ENCODE measurements at places on chromosomes 1 and 21.

- DNase-seq = no peak
Measured at GRCh38 chr1:21089299-21089698, 87.4 kb downstream of the EIF4G3 start.

GRCh38 chr1:211973541-211973940, 61.8 kb downstream of the INTS7 start:
- no peak for DNase-seq

DNA sequence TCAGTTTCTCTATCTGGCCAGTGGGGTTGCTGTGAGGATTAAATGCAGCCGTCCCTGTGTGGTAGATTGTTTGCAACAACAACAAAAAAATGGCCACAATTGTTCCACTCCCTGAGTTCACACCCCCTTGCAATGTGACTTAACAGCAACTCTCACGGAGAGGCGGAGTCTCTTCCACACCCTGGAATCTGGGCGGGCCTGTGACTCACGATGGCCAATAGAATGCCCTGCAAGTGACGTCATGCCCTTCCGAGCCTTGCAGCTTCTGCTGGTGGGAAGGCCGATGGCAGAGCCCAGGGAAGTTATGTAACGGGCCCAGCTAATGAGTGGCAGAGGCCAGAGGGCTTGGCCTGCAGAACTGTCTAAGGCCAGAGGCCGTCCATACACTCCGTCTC, 87.9 kb downstream of the RIPK4 start:
- DNase-seq = peak; percentile 97

DNA sequence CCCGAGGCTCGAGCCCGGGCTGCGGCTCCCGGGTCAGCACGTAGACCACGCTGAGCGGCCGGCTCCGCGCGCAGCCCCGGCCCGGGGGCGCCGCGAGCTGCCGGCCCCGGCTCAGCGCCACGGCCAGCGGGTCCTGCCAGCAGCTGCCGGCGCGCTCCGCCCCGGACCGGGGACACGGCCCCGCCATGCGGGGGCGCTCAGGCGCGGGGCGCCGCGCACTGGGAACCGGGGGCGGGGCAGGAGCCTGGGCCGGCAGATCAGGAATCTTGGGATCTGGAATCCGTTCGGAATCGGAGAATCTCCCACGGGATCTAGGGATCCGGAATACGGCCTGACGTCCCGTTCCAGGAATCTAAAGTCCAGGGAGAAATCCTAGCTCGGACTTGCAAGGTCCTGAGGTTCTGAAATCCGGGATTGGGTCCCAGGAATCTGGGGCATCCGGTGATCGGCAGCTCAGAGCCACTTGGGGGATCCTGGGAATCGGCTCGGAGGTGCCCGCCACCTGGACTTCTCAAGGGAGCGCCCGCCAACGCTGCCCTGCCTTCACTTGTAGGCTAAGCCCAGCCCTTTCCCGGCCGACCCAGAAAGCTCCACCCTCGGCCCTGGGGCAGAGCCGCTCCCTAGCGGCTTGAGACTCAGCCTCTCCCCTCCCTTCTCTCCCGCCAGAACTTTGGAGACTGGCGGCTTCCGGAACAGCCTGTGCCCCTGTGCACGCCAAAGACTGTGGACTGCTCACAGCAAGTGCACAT, at the start of gene MAP3K6:
MAP3K6 (minus strand) TSS at position 551 of the 749 bp plus-strand sequence; CDS start at position 187, 364 bp downstream.
- peak; percentile 73 for DNase-seq

DNA sequence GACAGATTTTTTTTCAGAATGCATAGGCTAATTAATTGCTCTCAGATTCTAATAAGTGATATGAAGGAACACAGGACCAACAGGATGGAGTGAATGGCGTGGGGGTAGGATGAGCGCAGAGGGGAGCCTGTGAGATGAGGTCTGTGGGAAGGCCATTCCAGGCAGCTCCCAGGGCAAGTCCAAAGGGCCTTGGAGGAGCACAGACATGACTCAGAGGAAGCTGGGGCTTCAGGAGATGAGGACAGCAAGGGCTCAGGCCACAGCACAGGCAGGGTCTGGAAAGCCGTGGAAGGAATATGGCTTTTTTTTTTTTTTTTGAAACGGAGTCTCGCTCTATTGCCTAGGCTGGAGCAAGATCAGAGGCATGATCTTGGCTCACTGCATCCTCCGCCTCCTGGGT, 35.1 kb downstream of the FMN2 start:
- DNase-seq = no peak

GRCh38 chr1:183206538-183207122, 20.6 kb downstream of the LAMC2 start:
- DNase-seq = no peak

- no peak for DNase-seq
Measured at GRCh38 chr1:46401964-46402626, 8.0 kb downstream of the FAAH start.

DNA sequence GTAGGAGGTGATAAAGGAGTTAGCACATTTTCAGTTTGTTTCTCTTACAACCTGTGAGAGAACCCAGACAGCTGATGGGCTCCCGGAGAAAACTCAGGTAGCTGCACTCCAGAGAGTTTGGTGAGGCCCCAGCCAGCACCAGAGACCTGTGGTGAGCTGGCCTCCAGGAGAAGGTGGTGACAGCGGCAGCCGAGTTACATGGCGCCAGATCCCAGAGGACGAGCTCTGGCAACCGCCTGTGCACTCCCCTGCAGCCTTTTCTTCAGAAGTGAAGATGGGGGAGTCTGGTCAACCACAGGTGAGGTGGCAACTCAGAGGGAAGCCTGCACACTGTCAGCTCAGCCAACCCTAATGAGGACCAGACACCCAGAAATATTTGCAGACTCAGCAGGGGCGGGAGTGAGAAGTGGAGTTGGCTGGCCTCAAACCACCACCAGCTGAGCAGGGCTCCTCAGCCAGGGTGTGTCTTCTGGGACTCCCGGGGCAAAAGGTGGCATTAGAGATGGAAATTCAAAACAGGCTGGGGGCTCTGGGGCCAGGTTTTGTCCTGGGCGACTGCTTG, 209.7 kb downstream of the SETD4 start:
- no peak for DNase-seq

- no peak for DNase-seq
Measured at GRCh38 chr1:16925635-16926490, 4.1 kb downstream of the CROCC start.

- DNase-seq = peak; percentile 13
Measured at GRCh38 chr1:246565751-246566127, 322 bp downstream of the TFB2M start.

DNA sequence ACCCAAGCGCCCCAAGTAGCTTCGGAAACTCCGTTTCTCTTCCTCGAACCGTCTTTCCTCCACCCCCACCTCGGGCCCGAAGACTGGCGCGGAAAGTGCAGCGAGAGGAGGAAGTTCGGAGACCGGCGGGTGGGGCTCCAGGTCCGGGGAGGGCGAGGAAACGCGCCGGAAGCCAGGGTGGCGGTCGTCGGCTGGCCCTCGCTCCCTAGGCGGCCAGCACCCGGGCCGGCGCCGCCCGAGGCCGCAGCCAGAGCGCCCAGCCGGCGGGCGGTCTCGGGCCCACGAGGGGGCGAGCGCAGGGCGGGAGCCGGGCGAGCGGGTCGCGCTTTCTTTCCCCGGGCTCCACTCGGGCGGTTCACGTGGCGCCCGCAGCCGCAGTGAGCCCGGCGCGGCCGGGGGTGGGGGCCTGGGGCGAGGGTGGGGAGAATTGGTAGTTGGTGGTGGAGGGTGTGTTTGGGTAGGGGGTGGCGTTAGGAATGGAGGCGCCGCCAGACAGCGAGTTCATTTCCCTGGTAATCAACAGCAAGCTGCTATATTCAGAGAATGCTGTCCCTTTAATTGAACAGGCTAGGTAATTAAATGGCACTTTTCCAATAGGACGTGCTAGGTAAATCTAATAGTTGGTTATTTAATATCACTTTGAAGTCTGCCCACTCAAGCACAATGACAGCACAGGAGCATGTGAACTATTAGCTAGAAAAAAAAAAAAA, 6.7 kb downstream of the LMO4 start:
- DNase-seq = peak; percentile 58

DNA sequence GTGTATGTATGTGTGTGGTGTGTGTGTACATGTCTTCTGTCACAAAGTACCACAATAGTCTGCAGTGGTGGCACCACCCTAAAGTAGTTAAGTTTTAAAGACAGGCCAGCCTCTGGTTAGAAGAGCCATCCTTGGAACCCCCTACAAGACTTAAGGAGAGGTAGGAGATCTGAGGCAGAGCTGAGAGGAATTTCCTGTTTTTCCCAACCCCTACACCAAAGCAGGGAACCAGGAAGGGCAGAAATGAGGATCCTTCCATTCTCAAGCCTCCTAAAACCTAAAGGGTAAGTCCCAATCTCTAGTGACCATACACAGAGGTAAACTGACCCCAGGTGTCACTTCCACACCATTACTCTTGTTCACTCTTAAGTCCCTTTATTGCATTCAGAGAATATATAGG, 11.1 kb downstream of the PEA15 start:
- DNase-seq = no peak

DNA sequence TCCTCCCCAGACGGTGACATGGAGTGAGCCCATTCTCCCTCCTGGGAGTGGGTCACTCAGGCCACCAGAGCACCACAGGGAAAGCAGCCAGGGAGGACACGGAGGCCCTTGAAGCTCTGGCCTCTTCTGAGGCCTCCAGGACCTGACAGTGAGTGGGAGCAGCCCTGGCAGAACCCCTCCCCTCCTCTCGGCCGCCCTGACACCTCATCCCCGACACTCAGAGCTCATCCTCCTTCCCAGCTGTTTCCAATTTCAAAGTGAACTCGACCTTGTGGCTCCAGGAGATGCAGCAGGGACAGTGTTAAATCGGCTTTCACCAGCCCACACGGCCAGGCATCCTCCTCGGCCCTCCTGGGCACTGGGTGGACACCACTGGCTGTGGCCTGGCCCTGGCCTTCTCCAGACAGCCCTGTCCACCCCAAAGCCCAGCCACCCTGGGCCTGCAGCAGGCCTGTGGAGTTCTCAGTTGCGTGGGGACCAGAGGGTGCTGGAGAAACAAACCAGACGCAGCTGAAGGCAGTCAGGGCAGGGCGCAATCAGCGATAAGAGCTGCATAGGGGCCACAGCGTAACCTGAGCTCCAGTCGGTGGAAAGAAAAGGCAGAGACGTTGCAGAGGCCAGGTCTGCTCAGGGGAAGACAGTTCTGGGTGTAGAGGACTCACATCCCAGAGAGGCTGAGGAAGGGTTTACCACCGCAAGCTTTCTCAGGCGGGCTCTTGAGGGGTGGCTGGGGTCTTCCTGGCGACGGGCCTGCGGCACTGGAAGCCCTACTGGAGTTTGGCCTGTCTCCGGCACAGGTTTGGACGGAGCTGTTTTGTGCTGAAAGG, 27.1 kb downstream of the FTCD start:
- no peak for DNase-seq

DNA sequence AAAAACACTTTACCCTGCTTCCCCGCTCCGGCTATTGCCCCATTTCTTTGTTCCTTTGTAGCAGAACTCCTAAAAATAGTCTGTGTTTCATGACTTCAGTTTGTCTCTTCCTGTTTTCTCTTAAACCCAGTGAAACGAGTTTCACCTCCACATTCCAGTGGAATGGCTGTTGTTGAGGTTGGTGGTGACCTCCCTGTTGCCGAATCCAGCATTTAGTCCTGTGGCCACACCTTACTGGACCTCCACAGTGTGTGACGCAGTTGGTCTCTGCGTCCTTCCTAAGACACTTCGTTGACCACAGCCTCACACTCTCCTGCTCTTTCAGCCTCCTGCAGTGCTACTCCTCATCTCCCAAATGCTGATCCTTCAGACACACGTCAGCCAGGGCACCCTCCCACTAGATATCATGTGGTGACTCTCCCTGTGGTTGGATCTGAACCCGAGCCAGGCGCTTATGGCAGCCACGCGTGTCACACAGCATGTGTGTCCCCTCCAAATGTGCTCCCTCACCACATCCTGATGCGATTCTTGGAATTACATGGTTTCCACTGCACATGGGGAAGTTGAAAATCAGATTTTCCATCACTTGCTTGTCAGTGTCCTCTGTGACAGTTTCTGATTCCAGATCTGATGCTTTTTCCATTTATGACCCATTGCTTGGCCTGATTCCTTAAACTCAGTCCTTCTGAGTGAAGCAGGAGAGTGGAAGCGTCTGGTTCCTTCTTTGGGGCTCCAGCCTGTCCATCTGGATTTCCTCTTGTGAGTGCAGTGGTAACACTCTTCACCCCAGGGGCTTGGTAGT, 99.1 kb upstream of the ARTN start:
- no peak for DNase-seq

- no peak for DNase-seq
Measured at GRCh38 chr1:182909578-182909977, 43.4 kb downstream of the SHCBP1L start.
